ENCODE measurements at places on chromosomes 12 and 14. TPM values are rescaled to one million over a fixed set of nuclear protein-coding genes. Genes with fewer than 3 reads are reported as not detected.

ZFC3H1 gene
- 14.4 TPM for total RNA-seq

TPH2 gene
- total RNA-seq: not detected

AKT1 gene
- total RNA-seq: 220 TPM

SLC25A3 gene
- 629 TPM for total RNA-seq

ASIC1 gene
- total RNA-seq: 1.0 TPM

DNAJC22 gene
- total RNA-seq: 2.0 TPM

TMBIM4 gene
- total RNA-seq: 46.2 TPM

MUCL1 gene
- not detected for total RNA-seq

DIO2 gene
- total RNA-seq: 2.7 TPM

DEGS2 gene
- not detected for total RNA-seq

EXOC3L4 gene
- total RNA-seq: not detected

TAS2R30 gene
- 3.0 TPM for total RNA-seq

TRIAP1 gene
- 30.2 TPM for total RNA-seq

KRT74 gene
- total RNA-seq: not detected

CARMIL3 gene
- total RNA-seq: not detected

NGB gene
- not detected for total RNA-seq

GPRC5D gene
- total RNA-seq: not detected

RDH5 gene
- 2.8 TPM for total RNA-seq

GPR68 gene
- 1.3 TPM for total RNA-seq

GYS2 gene
- not detected for total RNA-seq

IL26 gene
- total RNA-seq: not detected

SDR9C7 gene
- not detected for total RNA-seq

INSM2 gene
- not detected for total RNA-seq

All from endothelial cell of coronary artery (primary cell).